Uterus (tissue), 4 donors: ENCODE measurements at places on chromosomes 6 and 20. TPM values are rescaled to one million over a fixed set of nuclear protein-coding genes. Genes with fewer than 3 reads are reported as not detected.
A peak's percentile ranks its signal among the peaks of the same experiment; 100 is the strongest.

Gene CHRNA4
- 1.5 TPM for total RNA-seq

Gene ANKRD66
- not detected for total RNA-seq

Gene PTCRA
- not detected for total RNA-seq

Gene BYSL
- 16.5 TPM for total RNA-seq

Gene WASF1
- 27.3 TPM for total RNA-seq

Gene PRSS35
- total RNA-seq: 0.59 TPM

Gene FGD2
- total RNA-seq: 27.6 TPM

Gene BTNL2
- total RNA-seq: not detected

Gene C20orf144
- total RNA-seq: not detected

- no peak for DNase-seq
Observed at GRCh38 chr6:138945354-138945753, 42.7 kb downstream of the REPS1 start.

GRCh38 chr6:148898376-148899014 is 151.7 kb downstream of the UST start:
- DNase-seq: peak; percentile 61

- DNase-seq: no peak
Observed at GRCh38 chr6:131949620-131949908, 1.6 kb downstream of the CCN2 start.

DNA sequence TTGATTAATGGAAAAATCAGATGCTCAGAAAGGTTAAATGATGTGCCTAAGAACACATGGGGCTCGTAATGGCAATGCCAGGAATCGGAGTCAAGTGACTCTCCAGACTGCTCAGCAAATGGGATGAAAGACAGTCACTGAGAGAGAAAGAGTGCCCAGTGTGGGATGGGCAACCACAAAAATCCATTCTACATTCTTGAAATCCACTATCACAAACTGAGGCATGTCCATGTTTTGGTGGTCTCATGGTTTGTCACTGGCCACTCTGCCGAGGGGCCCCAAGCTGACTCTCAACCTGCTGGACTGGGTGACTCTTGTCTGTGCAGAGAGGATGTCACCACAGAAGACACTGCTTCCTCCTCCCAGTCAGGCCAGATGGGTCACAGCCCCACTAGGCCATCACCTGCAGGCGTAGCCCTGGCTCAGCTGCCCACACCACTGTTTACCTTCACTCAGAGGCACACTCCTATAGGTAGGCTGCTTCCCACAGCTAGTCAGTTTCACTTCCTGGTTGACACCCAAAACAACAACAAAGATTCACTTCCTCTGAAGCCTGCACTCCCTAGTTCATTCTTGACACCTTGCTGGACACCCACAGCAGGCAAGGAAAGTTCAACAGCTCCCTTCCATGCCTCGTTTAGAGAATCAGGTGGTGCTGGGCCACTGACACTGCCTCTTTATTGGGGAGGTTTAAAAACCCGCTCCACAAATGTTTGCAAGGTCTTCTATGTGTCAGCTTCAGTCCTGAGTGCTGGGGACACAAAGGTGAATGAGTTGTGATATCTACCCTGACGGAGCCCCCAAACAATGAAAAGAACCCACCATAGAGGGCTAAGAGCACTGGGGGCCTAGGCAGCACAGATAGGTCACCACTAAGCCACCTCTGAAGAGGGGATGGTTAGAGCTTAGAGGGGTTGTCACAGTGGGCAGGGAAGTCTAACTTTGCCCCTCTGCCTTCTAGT is 21.7 kb downstream of the MAP1LC3A start:
- no peak for DNase-seq

GRCh38 chr6:170257376-170257775 is 33.5 kb downstream of the DLL1 start:
- no peak for DNase-seq

- DNase-seq: no peak
Observed at GRCh38 chr20:35700625-35701148, 1.5 kb downstream of the ROMO1 start.

DNA sequence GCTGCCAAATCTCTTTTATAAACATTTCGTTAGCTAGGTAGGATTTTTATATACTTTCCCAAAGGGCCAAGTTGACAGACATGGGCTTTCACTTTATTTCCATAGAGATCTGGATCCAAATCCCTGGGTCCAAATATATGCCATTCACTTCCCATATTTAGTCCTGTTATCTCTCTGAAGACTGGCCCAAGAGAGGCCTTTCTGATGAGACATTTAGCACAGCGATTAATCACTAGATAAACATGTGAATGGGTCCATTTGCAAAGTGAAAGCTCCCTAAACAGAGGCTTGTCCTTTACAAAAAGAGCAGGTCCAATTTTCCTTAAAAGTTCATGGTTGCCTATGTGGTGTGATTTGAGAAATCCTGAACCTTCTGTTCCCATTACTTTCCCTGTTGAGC is 132.6 kb downstream of the TRMT11 start:
- DNase-seq: no peak

DNA sequence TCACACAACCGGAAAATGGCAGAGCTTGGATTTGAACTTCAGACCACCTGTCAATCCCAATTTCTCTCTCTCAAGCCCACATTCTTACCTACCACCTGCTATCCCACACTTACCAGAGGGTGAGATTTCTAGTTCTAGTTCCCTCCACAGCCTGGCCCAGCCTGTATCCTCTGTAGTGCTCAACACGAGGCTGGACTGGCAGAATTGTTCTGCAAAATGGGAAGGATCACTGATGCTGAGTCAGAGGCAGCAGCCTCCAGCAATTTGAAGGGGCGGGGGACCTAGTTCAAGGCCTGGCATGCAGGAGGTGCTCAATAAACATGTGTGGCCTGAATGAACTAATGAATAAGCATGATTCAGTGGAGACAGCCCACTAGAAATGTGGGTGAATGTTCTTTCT is 53.6 kb upstream of the TTPAL start:
- DNase-seq: no peak

DNA sequence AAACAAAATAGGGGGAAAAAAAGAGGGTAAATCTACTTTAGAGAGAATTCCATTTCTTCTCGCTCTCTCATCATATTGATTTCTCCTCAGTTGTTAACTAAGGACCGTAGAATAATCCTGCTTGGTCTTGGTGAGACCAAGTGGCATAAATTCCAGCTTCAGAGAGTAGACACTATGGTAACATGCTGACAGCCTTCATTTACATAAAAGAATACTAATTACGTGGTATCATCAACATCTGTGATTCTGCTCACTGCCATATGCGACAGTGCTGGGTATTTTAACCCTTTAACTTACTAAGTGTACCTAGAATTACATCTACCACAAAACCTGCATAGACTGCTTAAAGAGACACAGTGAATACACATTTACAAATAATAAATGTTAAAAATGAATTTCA is 27.1 kb downstream of the TOMM6 start:
- DNase-seq: no peak

DNA sequence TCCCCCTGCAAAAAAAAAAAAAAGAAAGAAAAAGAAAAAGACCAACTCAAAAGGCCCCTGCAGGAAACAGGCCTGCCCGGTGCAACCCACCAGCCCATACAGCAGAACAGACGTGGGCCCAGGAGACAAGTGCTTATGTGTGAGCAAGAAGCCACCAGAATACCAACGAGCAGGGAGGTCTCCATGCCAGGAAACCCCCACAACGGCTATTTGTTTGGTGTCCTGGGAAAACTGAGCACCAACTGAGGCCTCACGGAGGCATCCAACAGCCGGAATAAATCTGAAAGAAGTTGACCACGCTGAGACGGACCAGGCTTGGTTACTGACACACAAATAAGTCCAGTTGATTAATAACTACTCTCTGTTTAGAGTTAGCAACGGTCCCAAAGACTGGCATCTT is 29.7 kb downstream of the PTPRT start:
- DNase-seq: no peak

GRCh38 chr6:108331982-108332381 is 37.1 kb downstream of the AFG1L start:
- no peak for DNase-seq

- no peak for DNase-seq
Observed at GRCh38 chr6:166565084-166565967, 21.2 kb downstream of the RAMACL start.

GRCh38 chr6:149004664-149005063 is 257.8 kb downstream of the UST start:
- DNase-seq: no peak

- peak; percentile 96 for DNase-seq
Observed at GRCh38 chr6:149545754-149546471, at the start of gene PPIL4. Gene PPIL4, minus strand, starts transcription at chr6:149546043. Its CDS starts 38 bp downstream, at chr6:149546005.

DNA sequence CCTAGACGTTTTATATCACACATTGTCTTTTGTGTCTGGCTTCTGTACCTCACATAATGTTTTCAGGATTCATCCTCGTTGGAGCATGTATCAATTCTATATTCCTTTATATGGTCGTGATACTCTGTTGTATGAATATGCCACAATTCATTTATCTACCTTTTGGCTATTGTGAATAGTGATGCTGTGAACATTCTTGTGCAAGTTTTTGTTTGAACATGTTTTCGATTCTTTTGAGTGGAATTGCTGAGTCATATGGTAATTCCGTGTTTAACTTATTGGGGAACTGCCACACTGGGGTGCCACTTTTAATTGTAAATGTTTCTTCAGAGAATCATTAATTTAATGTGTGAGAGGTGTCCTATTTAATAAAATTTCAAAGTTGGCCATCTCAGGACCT is 101.2 kb downstream of the SLC35B3 start:
- DNase-seq: no peak

- DNase-seq: no peak
Observed at GRCh38 chr6:124330197-124330596, 526.5 kb downstream of the NKAIN2 start.

GRCh38 chr20:22630701-22631100 is 46.3 kb upstream of the FOXA2 start:
- DNase-seq: no peak

DNA sequence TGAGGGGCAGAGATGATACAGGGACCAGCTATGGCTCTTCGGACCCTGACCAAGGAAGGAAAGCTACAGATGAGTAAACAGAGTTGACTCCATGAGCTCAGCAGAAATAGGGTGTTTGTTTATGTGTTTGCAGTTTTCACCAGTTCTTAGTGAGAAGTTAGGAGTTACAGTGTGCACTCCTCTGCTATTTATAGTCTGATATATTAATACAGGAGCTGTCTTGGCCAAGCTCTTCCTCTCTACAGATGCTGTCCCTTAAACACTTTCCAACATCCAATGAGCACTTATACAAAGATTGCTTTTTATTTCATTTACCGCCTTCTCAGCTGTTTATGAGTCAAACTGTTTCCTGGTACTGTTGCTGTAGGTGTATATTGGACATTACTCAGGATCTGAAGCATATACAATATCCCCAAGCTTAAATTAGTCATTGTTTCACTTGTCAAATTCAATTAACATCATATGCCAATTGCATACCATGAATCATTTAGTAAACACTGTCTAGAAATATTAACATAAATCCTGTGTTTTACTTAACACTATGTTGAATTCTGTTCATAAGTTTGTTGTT is 618.0 kb downstream of the PRKN start:
- DNase-seq: no peak

GRCh38 chr6:166955865-166956443 is 396 bp downstream of the RNASET2 start:
- no peak for DNase-seq

DNA sequence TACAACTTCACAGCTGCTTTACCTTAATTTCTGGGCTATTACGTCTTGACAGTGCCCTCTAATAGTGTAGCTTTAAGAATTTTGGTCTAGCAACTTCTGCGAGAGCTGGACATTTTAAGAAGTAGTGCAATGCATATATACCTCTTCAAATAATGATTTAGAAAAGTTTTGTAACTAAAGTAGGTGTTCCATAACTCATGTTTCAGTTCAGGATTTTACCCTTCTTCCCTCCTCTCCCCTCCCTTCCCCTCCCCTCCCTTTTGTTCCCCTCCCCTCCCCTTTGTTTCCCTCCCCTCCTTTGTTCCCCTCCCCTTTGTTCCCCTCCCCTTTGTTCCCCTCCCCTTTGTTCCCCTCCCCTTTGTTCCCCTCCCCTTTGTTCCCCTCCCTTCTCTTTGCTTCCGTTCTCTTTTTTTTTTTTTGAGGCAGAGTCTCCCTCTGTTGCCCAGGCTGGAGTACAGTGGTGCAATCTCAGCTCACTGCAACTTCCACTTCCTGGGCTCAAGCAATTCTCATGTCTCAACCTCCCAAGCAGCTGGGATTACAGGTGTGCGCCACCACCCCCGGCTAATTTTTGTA is 28.8 kb upstream of the TRAM2 start:
- DNase-seq: no peak

GRCh38 chr6:26311012-26311384 is 54.0 kb upstream of the BTN3A2 start:
- peak; percentile 34 for DNase-seq

DNA sequence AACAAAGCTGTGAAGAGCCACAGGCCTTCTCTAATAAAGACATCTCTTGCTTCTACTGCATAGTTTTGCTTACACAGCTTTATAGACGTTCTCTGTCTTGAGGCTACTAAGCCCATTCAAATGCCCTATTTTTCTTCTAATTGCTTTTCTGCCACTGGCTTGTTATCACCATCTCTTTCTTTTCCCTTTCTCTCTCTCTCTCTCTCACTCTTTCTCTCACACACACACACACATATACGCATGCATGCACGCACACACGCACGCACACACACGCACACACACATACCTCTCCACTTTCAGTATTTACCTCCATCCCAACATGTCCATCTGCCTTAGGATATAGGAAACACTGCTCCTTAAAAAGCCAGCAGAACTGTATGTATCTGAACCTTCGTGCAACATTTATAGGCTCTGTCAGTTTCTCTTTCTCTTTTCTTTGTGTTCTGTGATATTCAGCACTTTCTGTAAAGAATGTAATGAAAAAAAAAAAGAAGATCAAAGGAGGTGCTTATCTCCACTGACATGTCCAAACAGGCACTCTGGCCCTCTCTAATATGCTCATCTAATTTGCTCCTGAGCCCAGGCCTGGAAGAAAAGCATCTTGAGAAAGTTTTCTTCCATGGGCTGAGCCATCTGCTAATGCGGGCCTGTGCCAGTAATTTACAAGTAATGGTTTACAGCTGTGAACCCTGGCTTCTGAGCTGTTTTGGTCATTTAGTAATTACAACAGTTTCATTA is 1046.7 kb upstream of the MAP3K7 start:
- DNase-seq: no peak

DNA sequence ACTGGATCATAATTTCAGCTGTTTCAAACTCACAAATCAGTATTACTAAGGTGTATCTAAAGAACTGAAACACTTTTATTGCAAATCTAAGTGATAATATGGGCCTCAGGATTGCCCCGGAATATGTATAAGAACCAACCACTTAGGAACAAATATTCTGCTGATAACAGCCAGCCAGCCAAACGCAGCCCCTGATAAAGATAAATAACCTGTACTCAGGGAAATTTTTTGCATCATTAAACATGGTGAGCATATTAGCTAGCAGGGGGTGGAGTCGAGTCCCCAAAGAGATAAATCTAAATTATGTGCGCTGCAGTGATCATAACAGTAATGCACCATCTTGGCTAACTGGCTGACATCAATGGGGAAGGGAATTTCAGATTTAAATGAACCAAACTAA is 410.2 kb upstream of the MAP3K7 start:
- no peak for DNase-seq

GRCh38 chr6:92706976-92707375 is 712.4 kb downstream of the EPHA7 start:
- DNase-seq: no peak

- peak; percentile 54 for DNase-seq
Observed at GRCh38 chr20:32819992-32820697, 391 bp downstream of the MAPRE1 start.
